ENCODE measurements at places on chromosomes 5 and 9.

DNA sequence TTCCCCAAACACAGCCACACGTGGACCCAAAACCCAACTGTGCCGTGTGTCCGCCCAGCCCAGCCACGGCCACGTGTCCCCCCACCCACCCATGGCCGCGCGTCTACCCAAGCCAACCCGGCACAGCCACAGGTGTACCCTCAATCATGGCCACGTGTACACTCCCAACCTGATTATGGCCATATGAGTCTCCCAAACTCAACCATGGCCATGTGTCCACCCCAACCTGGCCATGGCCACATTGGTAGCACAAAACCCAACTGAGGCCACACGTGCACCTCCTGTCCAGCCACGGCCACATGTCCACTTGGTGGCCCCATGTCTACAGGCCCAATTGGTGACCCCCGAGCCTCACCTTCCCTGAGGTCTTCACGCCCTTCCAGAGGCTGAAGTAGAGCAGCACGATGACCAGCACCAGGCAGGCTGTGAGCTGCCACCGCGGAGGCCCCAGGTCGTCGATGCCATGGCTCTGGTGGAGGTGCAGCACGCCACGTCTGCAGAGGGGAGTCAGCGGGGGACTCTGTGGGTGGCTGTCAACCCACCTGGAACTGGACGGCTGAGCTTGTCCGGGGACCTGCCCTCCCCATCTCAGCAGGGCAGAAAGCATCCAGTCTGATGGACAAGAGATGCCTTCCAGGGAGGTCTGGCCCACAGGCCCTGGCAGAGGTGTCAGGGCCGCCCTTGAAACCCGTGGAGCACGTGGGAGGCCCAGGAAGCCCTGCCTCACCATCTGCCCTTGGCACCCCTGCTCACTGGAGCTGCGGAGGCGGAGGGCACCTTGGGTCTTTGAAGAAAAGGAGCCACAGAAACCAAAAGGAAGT, 23.5 kb downstream of the SLC6A3 start:
- no peak for DNase-seq

DNA sequence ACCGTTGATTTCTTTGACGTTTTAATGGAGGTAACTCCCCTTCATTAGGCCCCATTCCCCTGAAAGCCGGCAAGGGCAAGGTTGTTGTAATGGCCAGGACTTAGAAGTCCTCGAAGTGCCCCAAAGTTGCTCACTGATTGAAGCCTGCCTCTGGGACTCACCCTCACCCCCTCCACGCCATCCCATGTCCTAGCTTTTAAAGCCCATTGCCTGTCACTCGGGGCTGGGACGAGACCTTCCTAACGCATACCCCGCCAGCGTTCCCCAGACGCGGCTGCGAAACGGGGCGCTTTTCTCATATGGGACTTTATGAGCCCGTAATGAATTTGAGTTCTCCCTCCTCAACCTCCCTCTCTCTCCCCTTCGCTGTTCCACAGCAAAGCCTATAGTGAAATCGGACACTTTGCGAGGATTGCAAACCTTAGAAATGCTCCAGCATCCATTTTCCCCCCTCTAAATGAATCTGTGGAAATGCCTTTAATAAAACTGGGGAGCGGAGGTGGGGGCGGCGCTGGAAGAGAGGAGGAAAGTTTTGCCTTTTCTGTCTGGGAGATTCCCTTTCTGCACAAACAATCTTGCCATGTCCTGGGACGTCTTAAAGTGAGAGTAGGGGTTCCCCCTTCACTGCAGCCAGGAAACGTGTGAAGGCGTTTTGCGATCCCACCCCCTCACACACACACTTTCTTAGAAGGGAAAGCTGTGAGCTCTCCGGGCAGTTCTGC, 1.5 kb downstream of the PAPPA start:
- DNase-seq: peak; percentile 41

- DNase-seq: no peak
Measured at GRCh38 chr9:14395317-14396082, 81.6 kb upstream of the NFIB start.

- DNase-seq: no peak
Measured at GRCh38 chr5:882253-883183, 10.1 kb downstream of the BRD9 start.

GRCh38 chr9:129620669-129621295, at the start of gene C9orf50:
C9orf50 (minus strand) TSS chr9:129621101; CDS start chr9:129620574, 527 bp downstream.
- DNase-seq: no peak

DNA sequence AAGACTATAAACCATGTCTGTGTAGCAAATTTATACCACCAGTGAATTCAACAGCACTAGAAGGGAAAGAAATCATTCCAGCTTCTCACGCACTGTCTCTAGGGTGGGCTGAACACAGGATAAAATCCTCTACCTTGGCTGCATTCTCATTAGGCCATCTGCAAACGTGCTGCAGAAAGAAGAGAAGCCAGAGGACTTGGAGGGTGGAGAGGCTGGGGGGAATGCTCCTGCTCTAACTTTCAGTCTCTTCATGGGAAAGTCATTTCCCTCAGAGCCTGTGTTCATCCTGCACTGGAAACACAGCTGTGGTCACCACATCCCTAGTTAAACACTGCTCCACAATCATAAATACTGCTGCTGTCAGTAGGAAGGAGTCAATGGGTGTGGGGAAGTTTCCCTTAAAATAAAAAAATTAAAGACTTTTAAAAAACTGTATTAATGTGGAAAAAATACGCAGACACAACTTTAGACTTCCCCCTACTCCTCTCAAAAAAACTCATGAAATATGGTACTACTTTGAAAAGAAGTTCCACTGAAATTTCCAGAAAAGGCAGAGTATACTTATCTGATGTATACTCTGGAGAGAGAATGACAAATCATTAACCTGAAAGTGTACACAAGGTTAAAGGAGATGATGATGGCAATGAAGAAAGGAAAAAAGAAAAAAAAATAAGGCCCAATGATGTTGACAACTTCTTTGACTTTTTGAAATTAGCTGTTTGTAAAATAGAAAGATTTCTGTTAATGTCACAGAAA, 46.8 kb downstream of the LHFPL2 start:
- DNase-seq: no peak

DNA sequence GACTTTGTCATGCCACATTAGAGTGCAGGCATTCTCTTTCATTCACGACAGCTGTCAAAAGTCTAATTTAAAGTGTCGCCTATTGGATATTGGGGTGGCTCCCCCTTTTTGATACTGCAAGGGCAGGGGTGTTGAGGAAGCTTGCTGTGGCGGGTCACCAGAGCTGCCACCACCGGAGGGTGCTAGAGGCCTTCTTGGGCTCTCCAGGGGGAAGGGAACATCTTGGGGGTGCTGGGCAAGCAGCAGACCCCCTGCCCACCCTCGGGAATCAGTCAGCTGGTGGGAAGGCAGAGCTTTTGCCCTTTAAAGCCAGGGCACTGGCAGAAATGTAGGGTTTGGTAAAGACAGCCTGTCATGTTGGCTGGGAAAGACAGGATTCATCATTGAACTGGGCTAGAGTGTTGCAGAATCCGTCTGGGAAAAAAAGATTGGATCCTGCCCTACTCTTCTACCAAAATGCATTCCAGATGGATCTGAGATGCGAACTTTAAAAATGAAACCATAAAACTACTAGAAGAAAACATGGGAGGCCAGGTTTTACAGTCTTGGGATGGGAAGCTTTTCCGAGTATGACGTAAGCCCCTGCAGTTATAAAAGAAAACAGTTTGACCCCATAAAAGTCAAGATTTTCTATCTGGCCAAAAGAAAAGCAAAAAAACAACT, 22.3 kb downstream of the COL5A1 start:
- no peak for DNase-seq

GRCh38 chr9:111926421-111926875, 29.8 kb downstream of the UGCG start:
- no peak for DNase-seq

DNA sequence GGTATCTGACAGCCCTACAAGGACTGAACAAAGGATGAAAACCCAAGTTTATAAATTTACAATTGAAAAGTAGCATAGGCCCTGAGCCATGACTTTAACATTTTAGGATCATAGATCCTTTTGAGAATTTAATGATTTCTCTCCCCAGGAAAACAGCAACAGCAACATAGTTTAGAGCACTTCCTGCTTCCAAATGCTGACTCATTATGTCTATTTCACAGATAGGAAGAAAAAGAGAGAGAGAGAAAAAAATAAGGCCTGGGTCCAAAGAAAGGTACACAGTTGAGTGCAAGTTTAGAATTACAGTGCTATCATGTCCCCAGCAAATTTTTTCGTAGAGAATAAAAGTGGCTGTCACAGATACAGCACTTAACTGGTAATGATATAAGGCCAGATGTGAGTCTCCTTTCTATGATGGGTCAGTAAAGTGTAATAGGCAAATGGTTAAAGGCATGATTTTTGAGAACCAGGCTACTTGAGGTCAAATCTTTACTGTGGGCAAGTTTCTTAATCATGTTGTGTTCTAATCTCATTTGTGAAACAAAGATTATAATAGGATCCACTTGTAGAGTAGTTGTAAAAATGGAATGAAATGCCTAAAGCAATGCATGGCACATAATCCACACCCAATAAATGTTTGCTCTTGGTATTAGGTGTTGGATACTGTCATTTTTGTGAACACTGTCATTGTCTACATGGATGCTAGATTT, 12.3 kb upstream of the PPP2R2B start:
- no peak for DNase-seq

DNA sequence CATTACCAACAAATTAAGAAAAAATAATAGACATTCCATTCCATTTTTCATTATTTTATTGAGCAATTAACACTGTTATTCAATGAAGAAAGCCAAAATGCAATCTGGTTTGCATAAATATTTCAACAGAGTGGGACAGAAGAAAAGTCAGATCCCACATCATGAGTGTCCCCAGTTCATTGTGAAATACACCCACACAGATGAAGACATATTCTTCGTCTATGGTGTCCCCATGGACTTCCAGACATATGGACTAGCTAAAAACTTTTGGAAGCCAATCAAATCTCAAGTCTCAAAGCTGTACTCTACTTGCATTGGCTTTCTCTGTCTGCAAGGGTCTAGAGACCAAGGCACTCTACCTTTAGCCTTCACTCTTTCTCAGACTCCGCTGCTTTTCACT, 194.3 kb downstream of the SEMA5A start:
- DNase-seq: no peak

DNA sequence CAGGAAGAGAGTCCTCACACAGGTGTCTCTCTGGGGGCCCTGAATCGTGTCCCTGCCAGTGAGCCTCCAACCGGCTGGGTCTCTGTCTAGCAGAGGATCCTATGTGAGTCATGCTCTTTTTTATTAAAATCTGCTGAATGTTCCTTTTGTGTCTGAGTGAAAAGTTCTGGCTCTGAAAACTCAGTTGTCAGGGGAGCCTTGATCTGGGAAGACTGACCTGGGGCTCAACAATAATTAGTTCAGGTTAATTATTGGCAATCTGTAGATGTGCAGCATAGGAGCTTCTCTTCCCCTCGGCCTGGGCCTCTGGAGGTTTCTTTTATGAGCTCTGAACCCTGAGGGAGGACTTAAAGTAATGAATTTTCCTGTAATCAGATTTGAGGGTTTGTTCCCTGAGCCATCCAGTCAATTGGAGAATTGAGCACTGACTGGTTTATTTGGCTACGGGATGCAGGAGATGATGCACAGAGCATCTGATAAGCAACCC, 45.2 kb downstream of the ALG2 start:
- peak; percentile 50 for DNase-seq

DNA sequence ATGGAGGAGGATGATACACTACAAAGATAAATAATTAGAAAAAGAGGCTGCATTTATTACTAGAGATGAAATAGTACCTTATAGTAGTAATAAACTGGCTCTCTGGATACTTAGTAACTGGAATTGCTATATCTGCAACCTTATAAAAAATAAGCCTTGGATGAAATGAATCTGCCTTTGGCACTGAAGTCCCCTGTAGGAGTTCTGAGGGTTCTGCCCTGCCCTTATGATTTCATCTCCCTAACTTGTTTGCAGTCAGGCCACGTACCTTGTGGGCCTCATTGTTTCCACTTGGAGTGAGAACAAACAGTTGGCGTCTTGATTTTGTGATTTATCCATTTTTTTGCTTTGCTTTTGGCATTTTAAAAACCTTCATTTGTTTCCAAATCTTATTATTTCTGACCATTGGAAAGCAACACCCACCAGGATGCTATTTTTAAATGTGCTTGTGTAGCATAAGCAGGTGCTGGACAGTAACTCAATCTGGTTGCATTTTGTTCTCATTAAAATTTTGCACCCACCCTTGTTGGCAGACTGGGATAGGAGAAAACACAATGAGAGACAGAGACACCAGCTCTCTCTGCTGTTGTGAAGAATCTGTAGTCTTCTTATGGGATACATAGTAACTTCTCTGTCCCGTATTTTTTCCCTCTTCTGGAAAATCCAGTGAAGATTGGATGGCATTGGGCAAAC, 518.9 kb upstream of the SGCD start:
- no peak for DNase-seq

GRCh38 chr9:69093471-69094103, 58.0 kb downstream of the FXN start:
- DNase-seq: peak; percentile 26

- DNase-seq: no peak
Measured at GRCh38 chr5:149745-150485, 41.4 kb upstream of the LRRC14B start.

DNA sequence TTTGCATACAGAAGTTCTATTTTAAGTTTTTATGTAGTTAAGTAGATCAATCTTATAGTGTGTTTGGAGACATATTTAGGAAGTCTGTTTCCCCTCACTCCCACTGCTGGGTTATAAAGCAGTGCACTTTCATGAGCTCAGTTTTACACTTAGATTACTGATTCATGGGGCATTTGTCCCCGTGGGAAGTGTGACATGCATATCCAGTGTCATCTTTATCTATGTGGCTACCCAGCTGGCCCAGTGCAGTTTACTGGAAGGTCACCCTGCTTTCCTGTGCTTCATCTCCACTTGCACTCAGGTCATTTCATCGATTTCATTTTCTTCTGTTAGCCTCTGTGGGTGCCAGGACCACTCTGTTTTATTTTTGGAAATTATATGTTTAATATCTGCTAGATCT, 49.1 kb downstream of the ADCY2 start:
- DNase-seq: no peak

GRCh38 chr5:176133877-176134276, 104.3 kb upstream of the SIMC1 start:
- no peak for DNase-seq

DNA sequence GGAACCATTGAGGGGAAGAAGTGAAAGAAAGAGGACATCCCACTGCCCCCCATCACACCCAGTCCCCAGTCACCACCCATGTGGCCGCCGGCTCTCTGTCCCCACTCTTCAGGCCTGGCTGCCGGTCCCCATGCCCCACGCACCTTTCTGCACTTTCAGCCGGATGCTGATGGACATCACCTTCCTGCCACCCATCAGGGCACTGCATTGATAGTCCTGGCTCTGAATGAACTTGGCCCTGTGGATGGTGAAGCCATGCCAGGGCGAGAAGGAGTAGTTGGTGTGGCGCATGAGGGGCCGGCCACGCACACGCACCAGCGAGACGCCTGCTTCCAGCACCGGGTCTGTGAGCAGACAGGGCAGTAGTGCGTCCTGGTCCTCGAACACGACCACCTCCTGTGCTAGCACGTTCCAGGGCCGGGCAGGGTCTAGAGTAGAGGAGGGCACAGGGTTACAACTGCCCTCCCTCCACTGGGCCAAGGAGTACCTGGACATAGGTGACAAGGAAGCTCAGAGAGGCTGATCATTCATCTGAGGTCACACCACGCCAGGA, 6.4 kb downstream of the CSF1R start:
- DNase-seq: no peak
